ENCODE measurements at places on chromosomes 3 and 15. TPM values are rescaled to one million over a fixed set of nuclear protein-coding genes. Genes with fewer than 3 reads are reported as not detected.

FBXO40 gene
- polyA plus RNA-seq, result not detected

SCAANT1 gene
- polyA plus RNA-seq, result not detected

UNC13C gene
- polyA plus RNA-seq, result 0.45 TPM

CCDC191 gene
- polyA plus RNA-seq, result 3.7 TPM

TM4SF4 gene
- 0.92 TPM for polyA plus RNA-seq

NRG4 gene
- polyA plus RNA-seq, result 1.5 TPM

EFCC1 gene
- 2.4 TPM for polyA plus RNA-seq

DNA sequence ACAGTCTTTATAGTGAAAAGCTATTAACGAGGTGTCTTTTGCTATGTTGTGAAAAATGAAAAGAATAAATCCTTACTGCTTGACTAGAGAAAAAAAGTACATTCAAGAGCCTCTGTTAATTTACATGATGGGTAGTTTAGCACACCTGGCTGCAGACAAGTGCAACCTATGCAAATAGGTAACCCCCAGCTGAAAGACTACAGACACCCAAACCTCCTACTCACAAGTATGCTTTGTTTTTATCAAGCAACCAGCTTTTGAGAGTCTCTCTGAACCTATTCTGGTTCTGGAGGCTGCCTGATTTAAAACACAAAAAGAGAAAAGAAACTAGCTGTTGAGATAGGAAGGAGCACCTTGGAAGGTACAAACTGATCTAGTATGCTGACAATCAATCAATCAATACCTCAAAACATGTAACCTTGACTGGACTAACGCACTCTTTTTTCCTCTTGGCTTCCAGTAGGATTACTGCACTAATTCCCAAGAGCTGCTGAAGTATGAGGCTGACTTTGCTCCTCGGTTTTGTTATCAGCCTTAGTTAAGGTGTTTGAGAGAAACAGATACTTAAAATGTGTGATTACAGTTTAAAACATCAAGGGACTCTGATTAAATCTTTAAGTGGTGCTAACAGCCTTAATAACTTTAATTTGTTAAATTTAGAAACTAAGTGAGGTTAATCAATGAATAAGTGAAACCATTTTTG, 63.6 kb downstream of the OSBPL10 start:
- DNase-seq, result no peak

GRCh38 chr3:15064299-15064834, 748 bp downstream of the MRPS25 start:
- peak; percentile 21 for DNase-seq

DNA sequence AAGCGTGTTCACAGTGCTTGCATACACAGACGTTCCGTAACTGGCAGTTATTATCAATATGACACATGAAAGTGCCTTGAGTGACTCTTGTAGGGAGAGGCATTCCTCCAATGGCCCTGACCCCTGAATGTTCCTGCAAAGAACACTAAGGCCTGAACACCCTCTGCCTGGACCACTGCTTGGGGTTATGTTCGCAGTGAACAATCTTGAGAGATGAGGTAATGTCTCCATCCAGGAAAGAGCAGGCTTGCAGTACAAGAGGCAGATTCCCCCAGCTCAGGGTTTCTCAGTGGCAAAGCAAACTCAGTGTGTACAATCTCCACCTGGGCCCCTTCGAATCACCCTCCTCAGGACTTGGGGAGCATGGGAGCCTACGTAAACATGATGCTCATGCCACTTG, 324.6 kb downstream of the MAGI1 start:
- DNase-seq, result peak; percentile 42

- DNase-seq, result no peak
These were observed 372.1 kb downstream of the SHQ1 start for GRCh38 chr3:72476139-72476483.

GRCh38 chr3:74331711-74332110, 282.7 kb downstream of the CNTN3 start:
- DNase-seq, result no peak

- no peak for DNase-seq
These were observed 522.2 kb downstream of the EDEM1 start for GRCh38 chr3:5709714-5710113.

DNA sequence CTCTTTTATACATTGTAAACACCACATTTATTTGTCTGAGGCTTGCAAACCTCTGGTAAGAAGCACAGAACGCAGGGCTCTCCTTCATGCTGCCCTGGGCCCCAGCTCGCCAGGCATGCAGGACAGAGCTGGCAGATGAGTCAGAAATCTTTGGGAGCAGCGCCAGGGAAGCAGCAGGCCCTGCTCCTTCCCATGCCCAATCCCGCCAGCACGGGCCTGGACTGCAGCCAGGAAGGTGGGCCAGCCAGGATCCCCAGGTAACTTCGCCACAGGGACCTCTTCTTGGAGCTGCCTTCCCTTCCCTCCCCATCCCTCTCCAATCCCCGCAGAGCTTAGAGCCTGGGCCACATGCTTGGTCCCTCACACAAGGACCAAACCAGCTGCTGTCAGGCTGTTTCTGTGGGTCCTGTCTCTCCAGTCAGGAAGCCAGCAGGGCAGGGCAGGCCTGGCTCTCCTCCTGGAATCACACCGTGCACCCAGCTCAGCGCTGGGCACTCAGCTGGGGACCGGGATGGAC, 8.8 kb downstream of the STOML1 start:
- DNase-seq, result peak; percentile 34

DNA sequence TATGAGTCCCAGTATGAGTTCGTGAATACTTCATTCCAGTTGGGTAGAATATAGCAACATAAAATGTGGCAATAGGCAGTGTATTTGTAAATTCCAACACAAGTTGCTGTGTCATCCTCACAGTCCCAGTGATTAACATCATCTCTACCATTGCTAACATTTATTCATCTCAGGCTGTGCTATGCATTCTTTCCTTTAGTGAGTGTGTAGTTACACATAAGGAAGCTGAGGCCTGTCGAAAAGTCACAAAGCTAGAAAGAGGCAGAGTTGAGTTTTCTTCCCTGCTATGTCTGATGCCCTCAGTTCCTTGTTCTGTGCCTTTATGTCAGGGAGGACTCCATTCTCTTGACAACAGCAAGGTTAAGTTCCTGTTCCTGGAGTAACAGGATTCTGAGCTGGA, 96.4 kb downstream of the FNDC3B start:
- no peak for DNase-seq

- peak; percentile 34 for DNase-seq
These were observed 198.7 kb downstream of the AKAP13 start for GRCh38 chr15:85578941-85579701.

- no peak for DNase-seq
These were observed 193.7 kb downstream of the WDR72 start for GRCh38 chr15:53565721-53566120.

- no peak for DNase-seq
These were observed 106.7 kb upstream of the FHIT start for GRCh38 chr3:61357902-61358301.

DNA sequence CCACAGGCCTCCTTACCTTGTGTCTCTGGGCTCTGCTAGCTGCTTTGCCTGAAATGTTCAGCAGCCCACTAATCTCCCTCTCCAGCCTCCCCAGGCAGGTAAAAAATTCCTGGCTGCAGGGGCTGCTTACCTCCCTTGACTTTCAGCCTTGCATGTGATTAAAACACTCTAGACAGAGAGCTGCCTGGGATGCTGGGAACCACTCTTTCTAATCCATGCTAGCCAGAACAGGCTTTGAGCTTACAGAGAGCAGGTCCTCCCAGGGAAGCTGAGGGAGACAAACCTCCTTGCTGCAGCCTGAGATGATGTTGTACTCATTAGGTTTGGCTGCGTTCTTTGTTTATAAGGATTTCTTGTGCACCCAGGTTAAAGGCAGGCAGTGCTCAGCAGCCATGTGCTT, 33.7 kb upstream of the LIPC start:
- peak; percentile 31 for DNase-seq

DNA sequence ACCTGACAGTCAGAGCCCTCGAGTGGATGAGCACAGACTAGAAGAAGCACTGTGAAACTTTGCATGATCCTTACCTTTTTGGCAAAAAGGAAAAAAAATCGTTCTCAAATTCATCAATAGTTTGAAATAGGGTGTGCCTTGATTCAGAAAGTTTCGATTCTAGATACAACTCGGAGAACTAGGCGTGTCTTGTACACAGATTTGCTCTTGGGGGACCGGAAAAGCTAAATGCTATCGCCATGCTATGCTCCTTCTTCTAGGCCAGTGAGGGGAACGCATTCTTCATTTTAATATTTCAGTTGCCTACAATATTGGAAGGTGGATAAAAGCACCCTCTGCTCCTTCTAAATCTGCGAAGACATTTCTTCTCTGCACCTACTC, 25.0 kb downstream of the CD86 start:
- DNase-seq, result no peak

GRCh38 chr15:62135532-62136134, 29.5 kb downstream of the C2CD4B start:
- DNase-seq, result no peak

DNA sequence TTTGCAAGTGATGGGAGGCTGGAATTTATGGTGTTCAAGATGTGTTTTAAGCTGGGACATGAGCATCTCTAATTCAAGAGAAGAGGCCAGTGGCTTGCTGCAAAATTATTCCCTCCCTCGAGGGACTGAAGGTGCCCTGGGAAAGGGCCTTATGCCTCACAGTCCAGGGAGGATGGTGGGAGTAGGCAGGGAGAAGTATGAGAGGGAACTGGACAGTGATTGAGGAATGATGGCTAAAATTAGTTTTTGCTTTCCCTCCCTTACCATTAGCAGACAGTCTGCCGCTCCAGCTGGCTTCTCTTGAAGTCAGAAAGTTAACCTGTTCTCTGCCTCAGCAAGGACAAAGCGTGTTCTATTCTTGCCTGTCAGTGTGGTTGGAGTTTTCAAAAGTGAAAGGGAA, 139.8 kb upstream of the SEMA6D start:
- DNase-seq, result peak; percentile 47

DNA sequence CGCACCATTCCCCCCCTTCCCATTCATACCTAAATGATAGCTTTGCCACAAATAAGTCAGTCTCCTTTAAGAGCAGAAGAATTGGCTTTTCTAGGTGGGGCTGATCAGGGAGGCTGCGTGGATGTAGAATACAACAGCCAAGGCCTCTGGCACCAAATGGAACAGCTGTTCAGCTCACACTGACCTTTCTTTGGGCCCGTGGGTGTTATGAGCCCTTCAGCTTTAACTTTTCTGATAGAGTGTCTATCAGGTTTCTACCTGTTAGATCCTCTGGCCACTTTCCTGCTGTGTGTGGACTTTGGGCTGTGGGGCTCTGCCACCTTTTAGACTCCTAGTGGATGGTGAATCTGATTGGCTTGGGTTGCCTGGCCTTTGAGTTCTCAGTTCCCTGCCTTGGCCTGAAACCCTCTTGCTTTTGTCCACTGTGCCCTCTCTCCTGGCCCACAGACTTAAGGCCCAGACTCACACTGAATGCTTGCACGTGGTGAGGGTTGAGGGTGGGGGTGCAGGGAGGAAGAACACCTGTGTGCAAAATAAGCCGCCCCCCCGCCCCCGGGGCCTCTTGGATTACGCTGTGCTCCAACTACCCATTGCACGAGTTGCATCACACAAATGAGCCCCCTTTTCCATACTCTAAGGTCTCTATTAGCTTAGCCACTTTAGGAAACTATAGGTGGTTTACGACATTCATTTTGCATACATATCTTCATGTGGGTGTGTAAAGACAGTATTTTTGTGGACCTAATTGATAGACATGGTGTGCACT, 1.3 kb upstream of the RFX7 start:
- peak; percentile 26 for DNase-seq
